ENCODE measurements at places on chromosomes 16 and 17.

- DNase-seq: no peak
Measured at GRCh38 chr17:75920045-75920560, 15.4 kb upstream of the MRPL38 start.

- no peak for DNase-seq
Measured at GRCh38 chr17:58693751-58694150, 1.3 kb downstream of the RAD51C start.

DNA sequence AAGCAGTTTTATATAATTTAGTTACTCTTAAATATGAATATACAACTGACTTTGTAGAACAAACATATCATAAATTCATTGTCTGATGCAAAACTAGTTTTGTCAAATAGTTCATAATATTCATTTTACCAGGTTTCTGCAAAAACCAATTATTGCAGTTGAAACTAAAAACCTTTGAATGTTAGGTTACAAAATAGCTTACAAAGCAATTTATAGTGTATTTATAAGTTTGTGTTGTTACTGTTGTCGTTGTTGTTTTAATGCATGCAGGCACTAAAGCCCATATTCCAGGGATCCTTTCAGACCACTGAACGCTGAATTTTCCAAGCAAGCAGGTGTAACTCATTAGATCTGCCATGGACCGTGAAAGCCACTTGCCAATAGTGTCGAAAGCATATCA lies 427.6 kb downstream of the ZFHX3 start:
- no peak for DNase-seq

- DNase-seq: peak; percentile 96
Measured at GRCh38 chr17:75904749-75905521, at the start of gene MRPL38. MRPL38 (minus strand) TSS chr17:75904884; CDS start chr17:75904875, 9 bp downstream.

DNA sequence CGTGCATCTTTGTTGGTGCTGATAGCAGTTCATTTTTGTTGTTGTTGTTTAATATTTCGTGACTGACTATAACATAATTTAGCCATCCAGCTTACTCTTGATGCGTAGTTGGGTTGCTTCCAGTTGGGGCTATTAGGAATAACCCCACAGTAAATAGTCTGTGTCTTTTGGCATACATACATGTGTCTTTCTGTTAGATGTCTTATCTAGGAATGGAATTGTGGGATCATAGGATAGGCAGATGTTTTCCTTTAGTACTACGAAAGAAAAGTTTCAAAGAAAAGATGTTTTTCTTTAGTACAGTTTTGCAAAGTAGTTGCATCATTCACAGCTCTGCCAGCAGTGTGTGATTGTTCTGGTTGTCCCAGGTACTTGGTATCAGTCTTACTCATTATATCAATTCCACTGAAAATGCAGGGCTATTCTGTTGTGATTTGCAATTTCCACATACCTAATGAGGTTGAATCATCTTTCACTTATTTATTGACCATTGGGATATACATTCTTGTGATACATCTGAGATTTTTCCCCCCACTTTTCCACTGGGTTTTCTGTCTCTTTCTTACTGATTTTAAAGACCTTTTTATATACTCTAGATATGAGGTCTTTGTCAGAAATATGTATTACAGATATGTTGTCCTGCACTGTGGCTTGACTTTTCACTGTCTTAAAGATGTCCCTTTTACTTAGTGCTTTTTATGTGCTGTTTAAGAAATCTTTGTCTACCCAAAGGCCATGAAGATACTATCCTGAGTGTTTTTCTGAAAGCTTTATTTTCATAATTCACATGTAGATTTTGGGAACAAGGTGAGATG lies 173.3 kb downstream of the MRTFB start:
- DNase-seq: no peak

- DNase-seq: no peak
Measured at GRCh38 chr17:65123757-65124675, 13.2 kb upstream of the RGS9 start.

DNA sequence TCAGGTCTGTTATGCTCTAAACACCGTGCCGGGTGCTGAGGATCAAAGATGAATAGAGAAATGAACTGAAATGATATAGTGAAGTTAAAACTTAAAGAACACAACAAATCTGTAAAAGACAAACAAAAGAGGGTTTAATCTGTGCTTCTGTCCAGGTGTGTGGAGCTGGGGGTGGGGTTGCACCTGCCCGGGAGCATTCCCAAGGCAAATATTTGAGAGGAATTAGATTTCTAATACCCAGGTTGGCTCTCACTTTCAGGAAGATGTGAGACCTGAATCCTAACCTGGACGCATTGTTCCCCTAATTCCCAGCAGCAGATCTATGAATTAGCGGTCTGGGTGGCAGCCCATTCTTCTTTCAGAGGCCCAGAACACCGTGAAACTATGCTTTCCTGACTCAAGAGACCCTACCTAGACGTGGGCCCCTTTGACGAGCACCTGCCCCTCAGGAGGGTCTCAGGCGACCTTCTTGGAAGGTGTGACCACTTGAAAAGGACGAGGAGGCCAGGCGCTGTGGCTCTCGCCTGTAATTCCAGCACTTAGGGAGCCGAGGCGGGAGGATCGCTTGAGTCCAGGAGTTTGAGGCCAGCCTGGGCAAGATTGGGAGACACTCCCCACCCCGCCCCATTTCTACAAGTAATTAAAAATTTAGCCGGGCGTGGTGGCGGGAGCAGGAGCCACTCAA lies 677 bp upstream of the RANGRF start:
- DNase-seq: no peak

- DNase-seq: no peak
Measured at GRCh38 chr17:56319531-56319930, 166.3 kb downstream of the ANKFN1 start.

- DNase-seq: no peak
Measured at GRCh38 chr16:46801428-46802049, 29.4 kb downstream of the C16orf87 start.

- DNase-seq: no peak
Measured at GRCh38 chr17:1160591-1161390, 19.0 kb downstream of the ABR start.

GRCh38 chr17:57622683-57623433 lies 122.2 kb downstream of the CCDC182 start:
- DNase-seq: no peak

- DNase-seq: no peak
Measured at GRCh38 chr17:76088041-76088867, 9.3 kb downstream of the ZACN start.

GRCh38 chr16:83715217-83715920 lies 92.4 kb upstream of the HSBP1 start:
- DNase-seq: no peak

- DNase-seq: no peak
Measured at GRCh38 chr17:83085526-83086198, 6.3 kb downstream of the METRNL start.

GRCh38 chr16:3673201-3673600 lies 18.7 kb downstream of the DNASE1 start:
- DNase-seq: no peak

- DNase-seq: no peak
Measured at GRCh38 chr17:43695970-43696865, 34.5 kb upstream of the MEOX1 start.

GRCh38 chr17:14918540-14918939 lies 346.6 kb downstream of the PMP22 start:
- DNase-seq: no peak

GRCh38 chr17:12857592-12857991 lies 68.3 kb downstream of the ARHGAP44 start:
- DNase-seq: no peak

- DNase-seq: no peak
Measured at GRCh38 chr17:81309859-81310839, 15.0 kb upstream of the SLC38A10 start.

GRCh38 chr16:49396206-49396720 lies 22.7 kb downstream of the C16orf78 start:
- DNase-seq: no peak

DNA sequence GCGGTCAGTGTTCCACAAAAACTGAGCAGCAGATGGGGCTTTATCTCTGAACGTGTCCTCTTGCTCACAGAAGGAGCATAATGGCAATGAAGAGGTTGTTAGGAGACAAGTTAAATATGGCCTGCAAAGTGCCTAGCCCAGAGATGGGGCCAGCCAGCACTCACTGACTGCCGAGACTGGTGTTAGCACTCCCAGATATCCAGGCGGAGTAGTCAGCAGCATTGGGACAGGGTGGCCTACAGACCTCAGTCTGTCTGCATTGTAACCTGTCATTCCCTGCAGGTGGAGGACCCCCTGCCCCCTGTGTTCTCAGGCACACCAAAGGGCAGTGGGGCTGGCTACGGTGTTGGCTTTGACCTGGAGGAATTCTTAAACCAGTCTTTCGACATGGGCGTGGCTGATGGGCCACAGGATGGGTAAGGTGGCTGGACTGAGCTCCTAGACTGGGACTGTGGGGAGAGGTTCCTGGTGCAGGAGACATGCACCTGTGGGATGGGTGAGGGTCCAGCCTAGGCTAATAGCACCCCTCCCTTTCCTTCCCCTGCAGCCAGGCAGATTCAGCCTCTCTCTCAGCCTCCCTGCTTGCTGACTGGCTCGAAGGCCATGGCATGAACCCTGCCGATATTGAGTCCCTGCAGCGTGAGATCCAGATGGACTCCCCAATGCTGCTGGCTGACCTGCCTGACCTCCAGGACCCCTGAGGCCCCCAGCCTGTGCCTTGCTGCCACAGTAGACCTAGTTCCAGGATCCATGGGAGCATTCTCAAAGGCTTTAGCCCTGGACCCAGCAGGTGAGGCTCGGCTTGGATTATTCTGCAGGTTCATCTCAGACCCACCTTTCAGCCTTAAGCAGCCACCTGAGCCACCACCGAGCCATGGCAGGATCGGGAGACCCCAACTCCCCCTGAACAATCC lies 4.2 kb downstream of the MFAP4 start:
- no peak for DNase-seq

DNA sequence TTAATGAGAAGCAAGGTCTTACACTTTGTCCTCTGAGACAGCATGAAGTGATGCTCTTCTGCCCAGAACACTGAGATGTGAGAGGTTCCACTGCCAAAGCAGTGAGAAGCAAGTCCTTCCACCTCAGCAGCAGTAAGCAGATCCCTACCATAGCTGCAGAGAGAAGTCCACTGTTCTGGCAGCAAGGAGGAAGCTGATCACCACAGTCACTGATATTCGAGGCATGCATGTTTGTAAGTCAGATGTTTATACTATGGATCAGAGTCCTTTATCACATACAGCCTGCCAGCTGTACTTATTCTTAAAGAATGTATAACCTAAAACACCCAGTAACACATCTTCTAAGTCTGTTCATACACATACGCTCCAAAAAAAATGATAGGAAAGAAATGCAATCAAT lies 18.2 kb upstream of the METTL2A start:
- DNase-seq: no peak

GRCh38 chr16:931171-931570 lies 39.6 kb downstream of the LMF1 start:
- no peak for DNase-seq

DNA sequence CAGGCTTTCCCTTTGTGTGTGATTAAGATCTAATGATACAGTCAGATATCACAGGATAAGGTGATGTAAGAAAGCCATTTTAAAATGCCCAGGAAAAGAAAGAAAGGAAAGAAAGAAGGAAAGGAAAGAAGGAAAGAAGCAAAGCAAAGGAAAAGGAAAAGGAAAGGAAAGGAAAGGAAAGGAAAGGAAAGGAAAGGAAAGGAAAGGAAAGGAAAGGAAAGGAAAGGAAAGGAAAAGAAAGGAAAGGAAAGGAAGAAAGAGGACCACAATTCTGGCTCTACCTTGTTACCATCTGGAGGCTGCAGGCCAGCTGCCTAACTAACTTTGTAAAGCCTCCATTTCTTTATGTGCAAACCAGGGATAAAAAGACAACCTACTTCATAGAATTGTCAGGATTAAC lies 131.6 kb downstream of the DYNLRB2 start:
- DNase-seq: no peak

DNA sequence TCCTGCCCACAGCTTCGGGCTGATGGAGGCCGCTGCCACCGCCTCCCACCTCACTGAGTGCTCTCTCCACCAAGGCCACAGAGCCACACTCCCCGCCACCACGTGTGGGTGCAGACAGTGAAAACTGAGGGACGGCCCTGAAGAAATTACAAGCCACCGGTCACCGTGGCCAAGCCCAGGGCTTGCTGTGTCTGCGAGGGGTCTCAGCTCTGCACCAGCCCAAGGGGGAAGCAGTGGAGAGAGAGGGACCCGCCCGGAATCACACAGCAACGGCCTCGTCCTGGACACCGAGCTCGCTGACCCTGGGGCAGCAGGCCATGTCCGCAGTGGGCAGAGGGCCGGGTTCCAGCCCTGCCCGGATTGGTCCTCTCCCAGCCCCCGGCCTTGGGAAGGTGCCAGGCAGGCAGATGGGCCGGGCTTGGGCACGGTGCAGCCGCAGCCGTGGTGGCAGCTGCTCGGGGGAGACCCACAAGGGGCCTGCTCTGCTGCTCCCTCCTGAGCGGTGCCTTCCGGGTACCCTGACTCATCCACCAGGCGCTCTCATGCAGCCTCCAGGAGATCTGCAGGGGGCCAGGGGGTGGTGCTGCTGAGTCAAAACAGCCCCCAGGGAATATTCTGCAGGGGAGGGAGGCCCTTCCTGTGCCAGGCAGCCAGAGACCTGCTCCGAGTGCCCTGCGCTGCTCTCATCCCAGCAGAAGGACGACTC lies 52.0 kb downstream of the CBFA2T3 start:
- DNase-seq: no peak

DNA sequence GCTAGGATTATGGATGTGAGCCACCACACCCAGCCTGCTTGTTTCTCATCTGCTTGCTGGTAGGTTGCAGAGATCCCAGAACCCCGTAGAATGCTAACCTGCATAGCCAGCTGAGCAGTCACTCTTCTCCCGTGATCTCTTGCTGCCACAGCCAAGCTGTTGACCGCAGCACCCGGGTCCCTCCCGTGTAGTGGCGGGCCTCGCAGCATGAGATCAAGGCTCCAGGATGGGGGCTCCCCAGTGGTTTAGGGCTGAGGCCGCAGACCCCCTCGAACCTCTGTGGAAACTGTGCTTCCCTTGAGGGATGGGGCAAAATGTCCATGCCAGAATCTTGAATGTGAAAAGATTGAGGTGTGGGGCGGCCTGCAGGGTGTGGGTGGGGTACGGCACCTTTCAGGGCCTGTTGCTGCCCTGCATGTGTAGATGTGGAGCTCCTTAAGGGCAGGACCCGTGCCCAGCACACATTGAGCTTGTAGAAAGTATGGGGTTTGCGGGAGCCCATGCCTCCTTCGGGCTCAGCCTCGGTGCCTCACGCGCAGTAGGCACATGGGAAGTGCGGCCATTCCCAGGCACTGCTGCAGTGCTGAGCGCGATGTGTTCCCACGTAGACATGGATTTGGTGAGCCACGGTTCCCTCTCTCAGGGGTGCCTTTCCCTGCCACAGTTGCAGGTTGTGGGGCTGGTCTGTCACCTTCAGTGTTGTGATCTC lies 99.9 kb downstream of the BANP start:
- DNase-seq: no peak

- DNase-seq: no peak
Measured at GRCh38 chr16:817001-817906, 16.7 kb upstream of the GNG13 start.

GRCh38 chr16:50407351-50407750 lies 38.6 kb upstream of the BRD7 start:
- DNase-seq: no peak

GRCh38 chr16:88471115-88471514 lies 18.0 kb downstream of the ZFPM1 start:
- no peak for DNase-seq

- no peak for DNase-seq
Measured at GRCh38 chr16:66677179-66677578, 19.4 kb downstream of the CMTM4 start.
